ENCODE measurements at places on chromosomes 7 and 10.

GRCh38 chr10:80699602-80700039 lies 161.9 kb downstream of the SH2D4B start:
- DNase-seq: peak; percentile 51

- no peak for DNase-seq
These were observed 22.4 kb downstream of the ZFAND2A start for GRCh38 chr7:1137517-1138167.

GRCh38 chr10:21194510-21194993 lies 297.4 kb upstream of the NEBL start:
- peak; percentile 71 for DNase-seq

GRCh38 chr7:40331915-40332314 lies 197.1 kb downstream of the SUGCT start:
- DNase-seq: no peak

DNA sequence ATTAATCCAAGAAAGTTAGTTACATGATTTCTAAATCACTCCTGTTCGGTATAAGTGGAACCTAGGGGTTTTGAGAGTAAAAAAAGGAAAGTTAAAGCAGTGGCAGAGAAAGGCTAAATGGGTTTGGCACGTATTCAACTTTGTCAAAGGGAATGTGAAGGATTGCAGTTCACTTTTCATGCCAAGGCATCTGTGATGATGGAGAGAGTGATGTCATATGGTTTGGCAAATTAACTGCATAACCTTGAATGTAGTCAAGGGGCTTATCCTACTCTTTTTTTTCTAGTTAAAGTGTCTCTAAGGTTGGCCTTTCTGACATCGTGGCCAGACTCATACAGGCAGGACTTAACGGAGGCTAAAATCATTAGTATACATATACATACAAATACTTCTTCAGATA lies 277.8 kb downstream of the EXOC4 start:
- no peak for DNase-seq

- no peak for DNase-seq
These were observed 138.7 kb upstream of the ADO start for GRCh38 chr10:62665771-62666170.

DNA sequence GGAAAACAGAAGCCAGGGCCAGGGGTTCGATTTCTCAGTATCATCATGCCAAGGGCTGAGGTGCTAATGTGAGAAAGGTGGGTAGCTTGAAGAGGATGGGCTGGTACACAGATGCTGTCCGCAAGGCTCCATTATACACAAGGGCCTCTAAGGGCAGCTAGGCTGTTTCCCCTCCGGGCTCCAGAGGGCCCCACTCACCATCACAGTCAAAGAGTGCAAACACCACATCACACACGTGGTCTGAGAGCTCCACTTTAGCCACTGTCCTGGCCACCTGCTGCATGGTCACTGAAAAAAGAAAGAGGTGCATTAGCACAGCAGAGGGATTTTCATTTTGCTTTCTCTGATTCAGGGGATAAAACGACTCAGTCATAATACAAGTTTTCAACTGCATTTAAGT lies 20.9 kb upstream of the DNAJB12 start:
- DNase-seq: peak; percentile 40

DNA sequence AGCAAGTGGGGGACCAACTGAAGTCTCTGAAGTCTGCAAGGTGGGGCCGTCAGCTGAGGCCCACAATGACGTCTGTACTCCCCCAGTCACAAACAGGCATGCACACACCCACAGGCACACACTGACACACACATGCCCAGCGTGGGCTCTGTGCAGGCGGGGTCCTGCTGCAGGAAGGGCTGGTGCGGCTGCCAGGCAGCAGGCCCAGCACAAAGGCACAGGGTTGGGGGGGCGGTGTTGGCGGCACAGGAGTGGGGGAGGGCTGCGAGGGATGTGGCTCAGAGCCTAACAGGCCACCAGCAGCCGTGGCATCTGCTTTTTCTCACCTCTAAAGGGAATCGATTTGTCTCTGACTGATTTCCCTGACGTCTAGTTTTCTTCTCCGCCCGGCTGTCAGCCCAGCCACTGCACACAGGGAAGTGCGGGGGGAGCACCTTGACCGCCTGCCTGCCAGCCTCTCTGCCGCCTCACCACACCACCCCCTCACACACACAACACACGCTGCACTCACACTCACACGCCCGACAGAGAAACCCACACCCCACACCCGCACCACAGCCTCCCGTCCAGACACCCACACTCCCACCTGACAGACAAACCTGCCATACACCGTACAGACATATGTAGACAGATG lies 43.5 kb upstream of the ZMIZ1 start:
- no peak for DNase-seq

Measured in NCI-H146 (cell line).